ENCODE measurements at places on chromosomes 16 and 17.

- no peak for DNase-seq
Observed at GRCh38 chr17:30503558-30503957, 26.4 kb downstream of the GOSR1 start.

DNA sequence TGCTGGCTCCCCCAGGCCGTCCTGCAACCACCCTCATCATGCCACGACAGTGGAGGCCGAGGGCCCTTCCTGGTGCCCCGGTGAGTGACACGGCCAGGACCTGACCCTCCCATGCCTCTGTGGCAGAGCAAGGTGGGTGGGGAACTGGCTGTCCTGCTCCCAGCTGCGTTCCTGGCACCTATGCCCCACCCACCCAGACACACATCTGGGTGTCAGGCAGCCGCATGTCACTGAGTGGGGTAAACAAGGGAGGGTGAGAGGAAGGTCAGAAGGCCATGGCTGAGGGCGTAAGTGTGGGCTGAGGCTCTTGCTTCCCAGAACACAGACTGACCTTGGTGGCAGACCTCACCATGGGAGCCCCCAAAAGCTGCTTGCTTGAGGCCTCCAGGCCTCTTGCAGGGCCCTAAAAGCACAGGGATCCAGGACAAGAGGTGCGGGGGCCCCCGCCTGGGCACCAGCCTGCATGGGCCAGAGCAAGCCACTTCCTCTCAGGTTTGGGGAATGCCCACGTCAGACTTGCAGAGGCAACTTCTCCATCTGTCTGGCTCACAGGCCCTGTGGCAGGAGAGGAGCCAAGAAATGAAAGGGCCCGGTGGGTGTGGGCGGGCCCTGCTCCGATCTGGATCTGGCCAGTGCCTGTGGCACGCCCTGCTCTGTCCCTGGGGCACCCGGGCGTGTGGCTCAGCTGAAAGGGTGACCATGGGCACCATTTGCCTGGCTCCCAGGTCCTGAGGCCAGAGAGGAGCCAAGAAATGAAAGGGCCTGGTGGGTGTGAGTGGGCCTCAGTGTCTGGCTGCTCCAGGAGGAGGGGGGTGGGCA is 3.9 kb upstream of the CCDC57 start:
- peak; percentile 89 for DNase-seq

DNA sequence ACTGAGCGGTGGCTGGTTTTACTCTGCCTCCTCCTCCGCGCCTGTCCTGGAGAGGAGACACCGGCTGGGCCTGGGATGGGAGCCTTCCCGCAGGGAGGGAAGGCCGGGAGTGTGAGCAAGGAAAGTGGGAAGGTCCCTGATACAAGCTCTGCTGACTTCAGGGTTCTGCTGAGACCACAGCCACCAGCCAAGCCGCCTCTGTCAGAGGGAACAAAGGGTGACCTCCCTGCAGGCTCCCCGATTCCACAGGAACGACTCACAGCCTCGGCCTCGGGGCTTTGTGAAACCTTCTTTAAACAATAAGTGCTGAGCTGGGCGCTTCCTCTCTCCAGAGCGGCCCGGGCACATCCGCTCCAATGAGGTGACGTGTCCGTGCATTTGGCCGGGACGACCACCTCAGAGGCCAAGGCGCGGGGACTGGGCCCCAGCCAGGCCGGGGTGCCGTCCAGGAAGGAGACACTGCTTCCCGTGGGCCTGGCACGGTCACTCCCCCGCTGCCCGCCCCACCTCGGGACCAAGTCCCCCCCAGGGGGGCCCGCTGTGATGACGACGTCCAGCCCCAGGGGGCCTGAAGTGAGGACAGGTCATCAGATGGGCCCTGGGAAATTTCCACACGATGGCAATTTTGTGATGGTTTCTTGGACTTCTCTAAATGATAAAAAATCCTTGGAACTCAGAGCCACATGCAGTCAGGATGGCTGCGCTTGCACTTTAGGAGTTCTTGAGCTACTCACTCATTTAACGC is 11.8 kb upstream of the CIBAR2 start:
- no peak for DNase-seq

GRCh38 chr17:42767512-42767911 is 5.7 kb upstream of the VPS25 start:
- no peak for DNase-seq

GRCh38 chr16:57785385-57785784 is 16.9 kb downstream of the KIFC3 start:
- no peak for DNase-seq

DNA sequence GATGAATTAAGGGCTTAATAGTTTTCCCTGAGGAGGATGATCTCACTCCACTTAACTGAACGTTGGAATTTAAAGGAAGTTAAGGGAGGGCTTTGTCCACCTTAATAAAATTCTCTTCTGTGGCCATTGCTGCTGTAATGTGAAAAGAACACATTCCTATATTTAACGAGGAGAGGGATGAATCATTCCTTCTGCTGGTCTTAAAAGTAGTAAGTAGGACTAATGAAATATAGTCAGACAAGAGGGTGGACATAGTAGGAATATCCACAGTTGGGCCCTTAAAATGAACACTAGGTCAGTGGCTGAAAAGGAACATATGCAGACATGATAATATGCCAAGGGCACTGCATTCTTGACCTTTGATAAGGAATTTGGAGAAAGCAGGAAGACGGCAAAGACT is 405.6 kb downstream of the PMP22 start:
- DNase-seq = no peak

GRCh38 chr17:41527063-41528023 is 765 bp downstream of the KRT19 start:
- DNase-seq = no peak

DNA sequence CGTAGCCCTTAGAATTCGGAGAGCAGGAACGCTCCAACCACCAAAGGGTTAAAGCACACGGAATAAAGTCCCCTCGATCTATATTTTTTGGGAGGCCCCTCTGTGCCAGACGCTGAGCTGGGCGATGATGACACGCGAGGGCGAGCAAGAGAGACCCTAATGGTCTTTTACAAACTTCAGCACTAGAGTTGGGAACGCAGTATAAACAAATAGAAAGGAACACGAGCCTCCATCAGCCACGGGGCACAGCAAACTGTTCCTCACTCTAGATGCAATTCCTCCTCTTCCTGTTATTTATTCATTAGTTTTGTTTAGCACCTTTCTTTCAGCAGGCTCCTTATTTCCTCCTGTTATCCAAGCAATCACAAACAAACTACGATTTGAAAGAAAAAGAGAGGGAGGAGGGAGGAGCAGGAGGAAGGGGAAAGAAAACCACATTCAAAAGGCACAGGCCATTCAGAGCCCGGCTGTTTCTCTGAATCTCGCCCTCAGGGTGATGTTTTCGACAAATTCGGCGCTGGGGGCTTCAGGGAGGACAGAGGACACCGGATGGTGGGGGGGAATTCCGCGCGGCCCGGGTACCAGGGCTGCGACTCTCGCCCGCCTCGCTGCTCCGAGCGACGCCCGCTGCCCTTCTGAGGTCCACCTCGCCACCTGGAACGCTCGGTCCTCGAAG is 1.6 kb downstream of the TOX3 start:
- no peak for DNase-seq

DNA sequence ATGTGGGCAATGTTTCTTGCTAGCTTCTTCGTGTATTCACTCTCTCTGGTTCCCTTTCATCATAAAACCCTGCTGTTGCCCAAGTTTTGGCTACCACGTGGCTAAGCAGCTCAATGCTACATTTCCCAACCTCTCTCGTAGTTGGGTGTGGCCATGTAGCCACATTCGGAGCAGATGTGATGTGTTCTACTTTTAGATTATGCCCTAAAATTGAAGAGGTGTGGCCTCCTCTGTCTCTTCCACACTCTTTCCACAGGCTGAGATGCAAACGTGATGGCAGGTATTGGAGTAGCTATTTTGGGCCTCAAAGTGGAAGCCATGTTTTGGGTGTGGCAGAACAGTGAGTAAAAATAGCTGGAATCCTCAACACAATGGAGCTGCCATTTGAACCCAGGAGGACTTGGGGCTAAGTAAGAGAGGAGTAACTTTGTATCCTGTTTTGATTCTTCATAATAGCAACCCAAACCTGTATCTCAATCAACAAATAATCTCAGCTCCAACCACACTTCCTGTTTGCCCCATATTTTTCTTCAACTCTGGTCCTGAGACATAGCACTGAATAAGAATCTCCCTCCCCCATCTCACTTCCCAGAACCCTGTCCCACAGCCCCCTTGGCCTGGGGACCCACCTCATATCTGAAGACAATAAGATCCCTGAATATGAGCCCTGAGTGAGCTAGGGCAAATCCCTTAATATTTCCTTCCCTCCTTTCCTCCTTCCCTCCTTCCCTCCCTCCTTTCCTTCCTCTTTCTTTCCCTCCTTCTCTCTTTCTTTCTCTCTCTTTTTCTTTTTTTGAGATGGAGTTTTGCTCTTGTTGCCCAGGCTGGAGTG is 4.0 kb downstream of the NUPR1 start:
- no peak for DNase-seq

GRCh38 chr16:77960766-77961165 is 61.6 kb upstream of the CLEC3A start:
- no peak for DNase-seq

GRCh38 chr16:1012135-1012534 is 30.6 kb downstream of the SOX8 start:
- no peak for DNase-seq

GRCh38 chr17:20981046-20981920 is 61.5 kb downstream of the USP22 start:
- no peak for DNase-seq

DNA sequence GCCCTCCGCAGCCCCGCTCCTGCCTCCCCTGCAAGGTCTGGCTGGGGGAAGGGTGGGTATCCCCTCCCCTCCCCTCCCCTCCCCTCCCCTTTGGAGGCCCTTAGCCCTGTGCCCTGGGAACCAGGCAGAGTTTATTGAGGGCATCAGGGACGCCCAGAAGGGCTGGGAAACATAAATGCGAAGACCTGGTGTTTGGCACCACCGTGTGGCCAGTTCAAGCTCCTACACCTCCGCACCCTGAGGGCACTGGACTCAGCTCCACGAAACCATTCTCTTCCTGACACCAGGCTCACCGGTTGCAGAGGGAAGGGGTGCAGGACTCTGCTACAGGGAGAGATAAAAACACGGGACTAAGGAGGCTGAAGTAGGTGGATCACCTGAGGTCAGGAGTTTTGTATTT is 1.0 kb upstream of the AIPL1 start:
- DNase-seq = peak; percentile 49

- no peak for DNase-seq
Observed at GRCh38 chr16:57032931-57033330, 43.6 kb downstream of the NLRC5 start.

- DNase-seq = peak; percentile 76
Observed at GRCh38 chr17:39730095-39730921, at the start of gene MIEN1. MIEN1 (minus strand) TSS chr17:39730532; CDS start chr17:39730495, 37 bp downstream.

- no peak for DNase-seq
Observed at GRCh38 chr16:50469744-50470321, 78.4 kb upstream of the NKD1 start.

DNA sequence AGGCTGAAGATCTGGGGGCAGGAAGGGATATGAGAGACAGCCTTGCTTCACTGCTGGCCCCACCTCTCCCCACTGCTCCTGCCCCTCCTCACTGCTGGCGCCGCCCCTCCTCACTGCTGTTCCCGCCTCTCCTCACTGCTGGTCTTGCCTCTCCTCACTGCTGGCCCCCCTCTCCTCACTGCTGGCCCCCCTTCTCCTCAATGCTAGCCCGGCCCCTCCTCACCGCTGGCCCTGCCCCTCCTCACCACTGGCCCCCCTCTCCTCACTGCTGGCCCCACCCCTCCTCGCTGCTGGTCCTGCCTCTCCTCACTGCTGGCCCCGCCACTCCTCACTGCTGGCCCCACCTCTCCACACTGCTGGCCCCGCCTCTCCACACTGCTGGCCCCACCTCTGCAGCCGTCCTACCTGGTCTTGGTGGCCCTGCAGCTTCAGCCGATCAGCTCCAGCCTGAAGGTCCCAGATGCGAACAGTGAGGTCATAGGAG is 9.5 kb upstream of the PAM16 start:
- DNase-seq = no peak

- DNase-seq = no peak
Observed at GRCh38 chr16:73067671-73068540, 20.0 kb upstream of the ZFHX3 start.

DNA sequence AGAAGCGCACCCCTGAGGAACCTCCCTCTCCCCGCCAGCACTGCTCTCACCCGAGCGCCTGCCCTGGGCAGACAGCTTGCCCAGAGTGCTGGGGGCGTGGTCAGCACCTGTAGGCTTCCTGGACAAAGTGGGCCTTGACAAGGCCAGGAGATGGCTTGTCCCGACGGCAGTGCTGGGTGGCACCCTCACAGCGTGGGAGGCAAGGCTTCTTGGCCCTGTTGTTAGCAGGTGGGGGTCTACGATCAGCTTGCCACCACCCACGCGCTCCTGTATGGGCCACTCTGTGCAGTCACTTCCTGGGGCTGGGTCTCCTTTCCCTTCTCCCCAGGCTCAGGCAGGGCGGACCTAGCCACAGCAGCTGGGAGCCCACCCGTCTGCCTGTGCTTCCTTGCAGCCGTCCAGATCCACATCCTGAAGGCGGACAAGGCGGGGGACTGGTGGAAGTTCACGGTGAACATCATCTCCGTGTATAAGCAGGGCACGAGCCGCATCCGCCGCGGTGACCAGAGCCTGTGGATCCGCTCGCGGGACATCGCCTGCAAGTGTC is 218.0 kb downstream of the NTN1 start:
- DNase-seq = no peak

DNA sequence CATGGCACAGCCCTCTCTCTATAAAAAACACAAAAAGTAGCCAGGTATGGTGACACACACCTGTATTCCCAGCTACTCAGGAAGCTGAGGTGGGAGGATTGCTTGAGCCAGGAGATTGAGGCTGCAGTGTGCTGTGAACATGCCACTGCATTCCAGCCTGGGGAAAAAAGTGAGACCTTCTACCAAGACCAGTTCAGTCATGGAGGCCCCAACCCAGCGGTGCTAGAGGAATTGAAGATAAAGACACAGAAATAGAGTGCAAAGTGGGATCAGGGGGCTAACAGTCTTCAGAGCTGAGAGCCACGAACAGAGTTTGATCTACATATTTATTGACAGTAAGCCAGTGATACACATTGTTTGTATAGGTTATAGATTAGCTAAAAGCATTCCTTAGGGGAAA is 15.6 kb upstream of the CCL8 start:
- no peak for DNase-seq

DNA sequence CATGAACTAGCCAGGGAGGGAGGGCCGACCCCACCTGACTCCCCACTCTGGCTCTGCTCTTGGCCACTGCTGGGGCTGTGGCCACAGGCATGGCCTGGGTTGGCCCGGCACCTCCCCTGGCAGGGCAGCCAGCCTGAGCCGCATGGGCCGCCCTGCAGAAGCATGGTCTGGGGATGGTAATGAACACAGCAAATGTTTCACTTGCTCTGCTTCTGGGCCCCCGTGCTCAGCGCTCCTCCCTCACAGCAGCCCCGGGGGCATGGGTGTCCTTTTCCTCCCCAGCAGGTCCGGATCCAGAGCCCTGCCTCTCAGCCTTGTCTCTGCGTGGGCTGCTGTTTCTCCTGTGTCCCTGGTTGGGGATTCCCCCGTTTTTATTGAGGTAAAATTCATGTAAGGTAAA is 30.9 kb upstream of the KCNJ12 start:
- no peak for DNase-seq

GRCh38 chr17:60383379-60383778 is 8.6 kb downstream of the USP32 start:
- DNase-seq = no peak

All from Kasumi-1 (cell line).